ENCODE measurements at places on chromosomes 7 and 10.

DNA sequence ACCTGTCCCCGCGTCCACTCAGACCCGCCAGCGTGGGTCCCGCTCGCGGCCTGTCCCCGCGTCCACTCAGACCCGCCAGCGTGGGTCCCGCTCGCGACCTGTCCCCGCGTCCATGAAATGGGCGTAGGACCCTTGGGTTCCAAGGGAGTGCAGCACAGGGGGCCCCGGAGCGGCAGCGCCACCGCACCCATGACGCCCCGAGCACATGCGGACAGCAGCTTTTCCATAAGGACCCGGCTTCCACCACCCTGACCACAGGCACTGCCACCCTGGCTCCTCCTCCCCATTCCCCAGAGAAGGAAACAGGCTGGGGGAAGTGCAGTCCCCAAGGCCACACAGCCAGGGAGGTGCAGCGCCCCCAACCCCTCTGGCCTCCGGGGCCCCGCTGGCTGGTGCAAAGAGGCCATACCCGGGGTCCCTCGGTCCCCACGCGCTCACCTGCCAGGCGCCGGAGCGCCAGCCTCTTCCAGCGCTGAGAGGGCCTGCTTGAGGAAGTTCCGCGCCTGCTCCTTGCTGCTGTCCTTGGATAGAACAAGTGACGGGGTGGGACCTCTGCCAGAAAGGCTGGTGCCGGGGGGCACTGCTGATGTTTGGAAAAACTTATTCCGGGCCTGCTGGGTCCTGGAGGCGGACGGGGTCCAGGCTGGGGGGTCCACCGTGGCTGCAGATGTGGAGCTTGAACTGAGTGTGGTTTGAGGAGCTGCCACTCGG, 14.9 kb downstream of the MICALL2 start:
- no peak for DNase-seq

DNA sequence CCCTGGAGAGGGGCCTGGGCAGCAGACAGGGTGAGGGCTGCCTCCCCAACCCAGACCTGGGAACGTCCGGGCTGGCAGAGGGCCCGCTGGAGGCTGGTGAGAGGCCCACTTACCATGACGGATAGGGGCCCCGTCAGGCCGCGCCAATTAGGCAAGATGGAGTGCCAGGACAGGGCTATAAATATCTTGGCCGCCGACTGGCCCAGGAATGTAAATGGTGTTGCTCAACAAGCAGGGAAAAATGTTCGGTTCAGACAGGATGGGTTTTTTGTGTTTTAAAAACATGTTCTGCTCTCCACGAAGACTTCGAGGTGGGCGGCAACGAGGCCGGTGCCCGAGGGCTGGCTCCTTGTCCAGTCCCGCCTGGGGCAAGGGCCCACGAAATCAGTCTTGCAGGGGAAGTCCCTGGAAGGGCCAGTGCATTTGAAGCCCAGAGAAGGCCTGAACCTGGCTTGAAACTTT, 35.8 kb upstream of the ELN start:
- no peak for DNase-seq

GRCh38 chr10:83545901-83546391, 593.4 kb upstream of the GHITM start:
- DNase-seq = no peak

GRCh38 chr7:1562597-1563051, 6.6 kb upstream of the TMEM184A start:
- no peak for DNase-seq

- DNase-seq = no peak
Measured at GRCh38 chr7:155168597-155169480, 98.7 kb downstream of the HTR5A start.

- no peak for DNase-seq
Measured at GRCh38 chr7:87204933-87205332, 14.6 kb downstream of the TMEM243 start.

- DNase-seq = no peak
Measured at GRCh38 chr7:66157060-66157459, 42.4 kb downstream of the CRCP start.

- no peak for DNase-seq
Measured at GRCh38 chr10:88374392-88375175, 208.5 kb downstream of the RNLS start.

DNA sequence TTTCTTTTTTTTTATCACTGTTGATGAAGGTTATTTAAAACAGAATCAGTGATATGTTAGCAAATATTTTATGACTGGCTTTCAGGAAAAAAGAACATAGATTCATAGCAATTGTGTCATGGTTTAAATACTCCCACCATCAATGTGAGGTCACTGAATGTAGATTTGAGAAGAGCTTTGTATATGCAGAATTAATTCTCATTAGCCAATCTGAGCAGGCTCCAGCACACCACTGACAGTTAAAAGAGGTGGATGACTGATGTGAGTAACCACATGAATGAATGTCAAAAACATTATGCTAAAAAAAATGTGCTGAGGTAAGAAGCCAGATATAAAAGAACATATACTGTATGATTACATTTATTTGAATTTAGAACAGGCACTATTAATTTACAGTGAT, 174.8 kb upstream of the KAT6B start:
- no peak for DNase-seq

GRCh38 chr10:95877881-95878280, 29.9 kb upstream of the CC2D2B start:
- DNase-seq = no peak

- DNase-seq = no peak
Measured at GRCh38 chr7:47653550-47654411, 71.9 kb upstream of the TNS3 start.

DNA sequence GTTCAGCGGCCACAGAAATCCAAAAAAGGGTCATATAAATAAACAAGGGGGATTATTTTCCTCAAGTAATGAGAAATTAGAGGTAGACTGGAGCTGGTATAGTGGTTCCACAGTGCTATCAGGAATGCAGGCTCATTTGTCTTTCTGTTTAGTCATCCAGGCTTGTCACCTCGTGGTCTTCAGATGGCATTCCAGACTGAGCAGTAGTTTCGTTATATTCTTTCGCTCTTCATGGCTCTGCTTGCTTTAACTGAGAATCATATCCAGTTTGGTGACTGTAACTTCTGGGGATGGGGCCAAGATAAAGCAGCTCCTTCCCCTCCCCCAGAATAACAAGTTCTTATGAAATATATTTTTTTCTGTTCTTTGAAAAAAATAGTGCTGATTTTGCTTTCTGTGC, 9.5 kb downstream of the ANKIB1 start:
- no peak for DNase-seq

DNA sequence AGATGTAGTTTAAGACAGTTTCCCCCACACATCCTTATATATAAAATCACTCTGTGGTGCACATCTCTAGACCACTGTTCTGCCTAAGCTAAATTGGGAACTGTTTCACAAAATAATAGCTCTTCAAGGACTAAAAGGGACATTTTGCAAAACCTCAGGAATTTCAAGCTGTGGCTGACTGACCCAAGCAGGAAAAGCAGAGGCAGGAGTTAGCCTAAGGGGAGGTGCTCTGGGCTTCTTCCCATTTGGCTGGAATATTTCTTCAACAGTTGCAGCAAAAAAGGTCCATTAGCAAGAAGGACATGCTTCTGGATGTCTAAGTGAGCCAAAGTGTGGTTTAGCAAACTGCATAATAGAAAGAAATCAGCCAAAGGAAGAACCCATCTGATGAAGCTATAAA, 551.2 kb upstream of the ANKRD30A start:
- DNase-seq = no peak

GRCh38 chr7:22645418-22646181, 81.4 kb upstream of the IL6 start:
- no peak for DNase-seq

DNA sequence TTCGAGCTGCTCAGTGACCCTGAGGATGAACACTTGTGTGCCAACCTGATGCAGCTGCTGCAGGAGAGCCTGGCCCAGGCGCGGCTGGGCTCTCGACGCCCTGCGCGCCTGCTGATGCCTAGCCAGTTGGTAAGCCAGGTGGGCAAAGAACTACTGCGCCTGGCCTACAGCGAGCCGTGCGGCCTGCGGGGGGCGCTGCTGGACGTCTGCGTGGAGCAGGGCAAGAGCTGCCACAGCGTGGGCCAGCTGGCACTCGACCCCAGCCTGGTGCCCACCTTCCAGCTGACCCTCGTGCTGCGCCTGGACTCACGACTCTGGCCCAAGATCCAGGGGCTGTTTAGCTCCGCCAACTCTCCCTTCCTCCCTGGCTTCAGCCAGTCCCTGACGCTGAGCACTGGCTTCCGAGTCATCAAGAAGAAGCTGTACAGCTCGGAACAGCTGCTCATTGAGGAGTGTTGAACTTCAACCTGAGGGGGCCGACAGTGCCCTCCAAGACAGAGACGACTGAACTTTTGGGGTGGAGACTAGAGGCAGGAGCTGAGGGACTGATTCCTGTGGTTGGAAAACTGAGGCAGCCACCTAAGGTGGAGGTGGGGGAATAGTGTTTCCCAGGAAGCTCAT, 1.1 kb downstream of the DDIT4 start:
- DNase-seq = no peak

DNA sequence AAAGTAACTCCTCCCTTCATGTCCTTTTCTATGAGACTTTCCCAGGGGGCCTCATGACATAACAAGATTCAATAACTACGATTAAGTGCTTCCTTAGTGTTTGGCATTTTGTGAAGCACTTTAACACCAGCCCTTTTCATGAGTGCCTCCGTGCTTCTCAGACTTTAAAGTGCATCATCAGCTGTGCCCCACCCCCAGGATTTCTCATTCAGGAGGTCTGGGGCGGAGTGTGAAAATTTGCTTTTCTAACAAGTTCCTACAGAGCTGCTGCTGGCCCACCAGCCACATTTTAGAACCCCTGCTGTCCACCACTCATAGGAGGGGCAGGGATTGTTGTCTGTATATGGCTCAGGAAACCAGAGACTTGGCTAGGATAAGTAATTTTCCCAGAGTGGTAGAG, 445.3 kb downstream of the LRMDA start:
- DNase-seq = no peak

GRCh38 chr10:32349968-32350738, 3.2 kb upstream of the EPC1 start:
- no peak for DNase-seq

- DNase-seq = no peak
Measured at GRCh38 chr10:27372095-27372494, 131.5 kb upstream of the ACBD5 start.

DNA sequence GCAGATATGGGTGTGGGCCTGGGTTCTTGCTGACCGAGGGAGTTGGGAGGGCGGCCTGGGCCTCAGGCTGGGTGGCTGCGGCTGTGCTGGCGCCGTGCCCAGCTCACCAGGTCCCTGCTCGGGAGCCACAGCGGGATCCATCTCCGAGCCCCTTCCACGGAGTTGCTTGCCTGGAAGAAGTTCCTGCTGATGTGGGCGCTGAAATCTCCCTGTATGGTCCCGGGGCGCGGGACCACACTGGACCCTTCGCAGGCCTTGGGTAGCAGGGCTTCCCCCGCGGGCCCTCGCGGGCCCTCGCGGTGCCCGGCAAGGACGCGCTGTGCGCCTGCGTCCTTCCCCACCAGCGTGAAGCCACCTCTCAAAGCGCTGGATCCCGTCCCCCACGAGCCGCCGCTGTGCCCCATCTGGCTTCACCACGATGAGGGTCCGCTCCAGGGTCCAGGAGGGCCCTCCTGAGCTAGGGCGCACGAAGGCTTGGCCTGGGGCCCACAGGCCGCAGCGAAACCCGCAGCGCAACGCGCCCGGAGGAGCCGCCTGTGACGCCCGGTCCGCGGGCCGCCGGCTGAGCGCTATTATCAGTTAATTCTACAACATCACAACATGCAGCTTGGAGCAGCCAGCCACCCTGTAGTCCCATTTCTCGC, 31.5 kb downstream of the RAB19 start:
- no peak for DNase-seq

DNA sequence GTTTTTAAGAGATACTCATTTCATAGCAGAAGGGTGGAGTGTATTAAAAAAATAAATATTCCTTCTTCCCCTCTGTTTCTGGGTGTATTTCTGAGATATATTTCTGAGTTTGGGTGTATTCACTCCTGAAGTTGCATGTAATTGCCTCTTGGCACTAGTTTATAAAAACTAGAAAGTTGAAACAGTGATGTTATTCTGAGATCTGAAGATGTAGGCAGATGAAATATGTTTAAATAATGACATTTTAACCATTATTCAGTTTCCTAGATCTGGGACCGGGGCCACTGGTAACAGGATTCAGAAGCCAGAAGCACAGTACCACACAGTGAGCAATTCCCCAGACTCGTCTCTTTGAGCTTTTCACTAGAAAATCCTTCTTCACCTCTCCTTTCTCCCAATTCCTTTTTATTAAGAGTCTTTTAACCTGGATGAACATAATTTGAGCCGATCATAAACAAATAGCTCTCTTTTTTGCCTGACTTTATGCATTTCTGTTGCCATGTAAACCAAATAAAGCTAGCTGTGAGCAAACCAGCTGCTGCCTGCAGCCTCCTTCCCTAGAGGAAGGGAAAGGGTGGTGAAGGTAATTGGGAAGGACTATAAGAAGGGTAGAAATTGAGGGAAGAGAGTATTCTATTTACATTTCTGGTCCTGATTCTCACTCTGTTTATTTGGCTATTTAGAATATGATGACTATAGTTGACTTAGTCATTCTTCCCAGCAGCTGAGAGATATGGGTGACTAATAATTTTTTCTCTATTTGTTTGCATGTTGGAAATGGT, 101.8 kb upstream of the STRIP2 start:
- DNase-seq = no peak

GRCh38 chr7:11831736-11832495, at the start of gene THSD7A:
Gene THSD7A (minus strand): TSS chr7:11832198. CDS start chr7:11831946, 252 bp downstream.
- no peak for DNase-seq

DNA sequence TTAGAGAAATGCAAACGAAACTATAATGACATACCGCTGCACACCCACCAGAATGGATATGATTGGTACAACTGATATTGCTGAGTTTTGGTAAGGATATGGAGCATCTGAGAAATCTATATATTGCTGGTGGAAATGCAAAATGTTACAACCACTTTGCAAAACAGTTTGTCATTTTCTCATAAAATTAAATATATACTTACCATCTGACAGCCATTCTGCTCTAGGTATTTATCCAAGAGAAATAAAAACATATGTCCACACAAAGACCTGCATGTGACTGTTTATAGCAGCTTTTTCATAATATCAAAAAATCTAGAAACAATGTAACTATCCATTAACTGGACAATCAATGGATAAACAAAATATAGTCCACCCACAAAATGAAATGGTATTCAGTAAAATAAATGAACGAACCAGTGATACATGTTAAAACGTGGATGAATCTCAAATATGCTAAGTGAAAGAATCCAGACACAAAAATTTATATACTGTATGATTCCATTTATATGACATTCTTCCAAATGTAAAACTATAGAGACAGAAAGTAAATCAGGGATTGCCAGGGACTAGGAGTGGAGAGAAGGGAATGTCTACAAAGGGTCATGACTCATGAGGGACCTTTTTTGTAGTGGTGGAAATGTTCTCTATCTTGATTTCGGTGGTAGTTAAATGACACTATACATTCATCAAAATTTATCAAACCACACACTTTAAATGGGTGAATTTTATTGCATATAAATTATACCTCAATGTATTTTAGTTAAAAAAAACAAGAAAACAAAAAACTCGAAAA, 312.0 kb upstream of the GLI3 start:
- no peak for DNase-seq

- DNase-seq = no peak
Measured at GRCh38 chr10:94006591-94007550, 13.1 kb downstream of the PLCE1 start.

GRCh38 chr10:78857193-78857592, 211.6 kb upstream of the ZMIZ1 start:
- DNase-seq = no peak

- DNase-seq = no peak
Measured at GRCh38 chr7:12028508-12028907, 182.6 kb upstream of the TMEM106B start.
